Chondrocyte (in vitro differentiated cells): ENCODE measurements at places on chromosomes 13 and 19. TPM values are rescaled to one million over a fixed set of nuclear protein-coding genes. Genes with fewer than 3 reads are reported as not detected.

- DNase-seq = no peak
Measured at GRCh38 chr19:19319732-19320360, 463 bp downstream of the SUGP1 start.

DNA sequence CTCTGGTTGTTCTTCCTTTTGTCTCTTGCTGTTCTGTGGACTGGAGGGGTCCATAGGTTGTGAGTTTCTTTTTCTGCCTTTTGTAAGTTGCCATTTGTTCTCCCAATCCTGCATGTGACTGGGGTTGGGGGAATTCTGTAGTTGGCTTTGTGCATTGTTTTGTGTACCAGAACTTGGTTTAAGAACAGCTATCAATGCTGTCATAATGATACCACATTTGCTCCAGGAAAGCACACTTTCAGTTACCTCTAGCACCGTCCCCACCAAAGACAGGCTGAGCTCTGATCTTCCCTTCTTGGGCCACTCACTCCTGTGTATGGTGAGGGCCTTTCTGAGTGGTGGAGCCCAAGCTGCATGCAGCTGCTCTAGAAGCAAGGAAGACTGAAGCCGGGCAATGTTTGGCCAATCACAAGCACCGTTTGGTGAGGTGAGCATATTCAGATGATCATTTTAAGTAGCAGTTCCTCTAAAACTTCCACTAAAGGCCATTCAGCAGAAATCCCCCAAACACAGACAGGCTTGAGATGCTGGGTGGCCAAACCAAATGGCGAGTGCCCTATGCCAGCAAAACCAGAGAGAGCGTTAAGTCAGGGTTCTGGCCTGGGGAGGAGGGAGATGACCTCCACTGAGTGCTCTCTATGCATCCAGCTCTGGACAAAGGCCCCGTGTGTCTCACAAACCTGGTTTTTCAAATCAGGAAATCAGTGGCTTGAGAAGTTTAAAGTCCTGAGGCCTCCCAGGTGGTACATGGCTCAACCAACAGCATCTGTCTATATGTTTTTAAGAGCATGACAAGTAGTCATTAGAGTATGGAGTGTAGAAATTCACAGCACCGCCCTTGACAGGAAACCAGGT is 120.7 kb upstream of the SPATA13 start:
- no peak for DNase-seq

GRCh38 chr13:74586847-74587246 is 452.6 kb upstream of the KLF12 start:
- DNase-seq = no peak

GRCh38 chr19:51450730-51451307 is 7.4 kb downstream of the SIGLEC8 start:
- DNase-seq = no peak

DNA sequence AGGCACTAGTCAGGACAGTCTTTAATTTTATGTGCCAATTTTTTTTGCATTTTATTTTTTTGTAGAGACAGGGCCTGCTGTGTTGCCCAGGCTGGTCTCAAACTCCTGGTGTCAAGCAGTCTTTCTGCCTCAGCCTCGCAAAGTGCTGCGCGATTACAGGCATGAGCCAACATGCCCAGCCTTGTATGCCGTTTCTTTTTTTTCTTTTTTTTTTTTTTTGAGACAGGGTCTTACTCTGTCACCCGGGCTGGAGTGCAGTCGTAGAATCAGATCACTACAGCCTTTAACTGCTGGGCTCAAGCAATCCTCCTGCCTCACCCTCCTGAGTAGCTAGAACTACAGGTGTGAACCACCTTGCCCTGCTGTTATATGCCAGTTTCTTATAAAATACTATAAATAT is 26.4 kb downstream of the BORA start:
- no peak for DNase-seq

DNA sequence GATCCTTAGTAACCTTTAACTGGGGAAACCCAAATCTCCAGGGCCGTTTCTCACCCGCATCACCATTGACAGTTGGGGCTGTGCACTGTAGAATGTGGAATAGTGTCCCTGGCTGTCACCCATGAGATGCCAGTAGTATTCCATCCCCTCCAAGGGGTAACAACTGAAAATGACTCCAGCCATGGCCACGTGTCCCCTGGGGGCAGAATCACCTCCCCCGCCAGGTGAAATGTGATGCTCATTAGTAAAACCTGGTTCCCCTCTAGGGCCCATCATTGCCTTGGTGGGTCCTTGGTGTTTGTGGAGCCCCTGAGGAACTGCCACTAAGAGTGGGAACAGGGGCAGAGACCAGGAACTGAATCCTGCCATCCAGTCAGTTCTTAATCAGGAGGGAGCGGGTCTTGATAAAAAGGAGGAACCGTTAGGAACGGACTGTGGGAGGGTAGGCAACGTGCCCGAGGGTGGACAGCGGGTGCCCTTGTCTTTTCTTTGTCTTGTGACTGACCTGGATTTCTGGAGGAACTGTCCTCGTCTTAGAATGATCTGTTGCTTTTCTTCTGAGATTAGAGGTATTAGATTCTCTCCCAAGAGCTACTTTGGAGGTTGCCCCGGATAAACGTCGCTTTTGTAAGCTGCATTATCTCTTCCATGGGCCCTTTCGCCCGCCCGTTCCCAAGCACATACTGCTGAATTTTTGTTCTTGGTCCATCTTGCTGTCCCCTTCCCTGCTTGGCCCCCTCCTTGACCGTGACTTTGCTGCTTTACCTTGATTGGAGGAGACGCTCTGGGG is 3.5 kb downstream of the MYO9B start:
- DNase-seq = no peak

GRCh38 chr19:10187315-10187714 is 7.4 kb downstream of the DNMT1 start:
- DNase-seq = no peak

GRCh38 chr19:29299416-29300380 is 86.7 kb upstream of the UQCRFS1 start:
- DNase-seq = no peak

DNA sequence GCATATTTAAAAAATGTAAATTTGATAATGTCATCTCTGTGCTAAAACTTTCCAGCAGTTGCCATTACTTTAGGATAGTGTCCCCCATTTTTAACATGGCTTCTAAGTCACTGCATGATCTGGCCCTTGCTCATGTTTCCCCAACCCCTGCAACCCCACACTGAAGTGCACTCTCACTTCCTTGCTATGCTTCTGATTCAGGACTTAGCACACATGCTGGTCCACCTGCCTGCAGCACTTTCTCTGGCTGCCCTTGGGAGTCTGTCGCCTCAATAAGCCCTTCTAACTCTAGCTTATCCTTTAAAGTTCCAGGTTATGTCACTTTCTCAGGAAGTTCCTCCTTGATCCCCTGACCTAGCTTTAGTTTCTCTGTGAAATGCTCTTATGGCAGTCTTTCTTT is 241.0 kb downstream of the POSTN start:
- DNase-seq = no peak

DNA sequence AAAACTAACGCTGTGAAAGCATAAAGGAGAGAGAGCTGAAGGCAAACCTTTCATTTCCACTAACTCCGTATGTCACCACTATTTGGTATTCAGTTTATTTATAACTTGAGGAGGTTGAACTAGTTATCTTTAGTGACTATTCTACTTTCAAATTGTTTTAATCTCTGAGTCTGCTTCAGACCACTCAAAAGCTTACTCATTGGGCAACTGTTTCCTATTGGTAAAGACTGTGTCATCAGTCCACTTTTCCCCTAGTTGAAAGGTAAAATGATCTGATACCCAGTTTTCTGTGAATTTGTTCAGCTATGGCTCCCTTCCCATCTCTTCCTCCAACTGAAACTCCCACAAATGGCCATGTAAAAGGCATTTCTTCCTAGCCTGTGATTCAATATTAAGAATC is 39.1 kb downstream of the TEX26 start:
- DNase-seq = no peak

DNA sequence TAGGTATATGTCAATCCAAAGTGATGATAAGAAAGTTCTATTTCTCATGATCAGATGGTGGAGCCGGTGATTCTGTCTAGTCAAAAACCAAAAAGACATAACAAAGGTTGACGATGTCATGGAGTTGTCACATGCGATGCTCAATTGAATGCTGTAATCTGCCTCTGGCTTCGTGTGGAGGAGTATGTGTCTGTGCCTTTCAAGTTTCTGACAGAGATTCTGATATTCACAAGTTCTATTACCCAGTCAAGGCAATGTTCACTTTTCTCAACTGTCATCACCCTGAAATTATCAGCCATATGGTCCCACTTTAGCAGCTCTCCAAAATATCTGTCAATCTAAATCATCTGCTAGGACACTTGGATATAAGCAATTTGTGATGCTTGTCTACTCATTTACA is 367.6 kb upstream of the PRR20A start:
- DNase-seq = no peak

SLC27A1 gene
- 6.8 to 7.9 TPM (median 7.7 TPM) in 3 replicates for total RNA-seq

TMEM221 gene
- 0.27 to 0.57 TPM (median 0.28 TPM) in 3 replicates for total RNA-seq

FOSB gene
- 25.5 to 50.9 TPM (median 43.8 TPM) in 3 replicates for total RNA-seq

CGB2 gene
- 0.56 TPM in 1 of 3 replicates, not detected in the others for total RNA-seq

LSM14A gene
- 79.1 to 89.4 TPM (median 83.7 TPM) in 3 replicates for total RNA-seq

MAMSTR gene
- 1.6 to 2.9 TPM (median 1.7 TPM) in 3 replicates for total RNA-seq
